ENCODE measurements at places on chromosomes 4 and X.

DNA sequence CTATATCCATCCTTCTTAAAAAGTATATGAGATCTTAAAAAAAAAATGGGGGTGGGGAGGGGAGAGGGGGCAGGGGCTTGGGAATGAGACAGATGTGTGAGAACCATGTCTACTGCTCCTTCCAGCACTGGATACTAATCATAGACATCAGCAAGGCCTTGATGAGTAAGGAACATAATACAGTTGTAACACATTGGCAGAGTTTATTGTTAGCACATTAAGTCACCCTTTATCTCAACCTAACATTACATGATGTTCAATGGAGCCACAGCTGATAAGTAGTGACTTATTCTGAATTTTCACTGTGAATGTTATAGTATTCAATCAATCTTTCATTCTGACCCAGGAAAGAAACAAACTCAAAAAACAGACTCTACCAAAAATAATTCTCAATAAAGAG is 47.3 kb upstream of the KCNE5 start:
- DNase-seq: no peak

- no peak for DNase-seq
Measured at GRCh38 chr4:16411501-16412085, 185.3 kb upstream of the TAPT1 start.

DNA sequence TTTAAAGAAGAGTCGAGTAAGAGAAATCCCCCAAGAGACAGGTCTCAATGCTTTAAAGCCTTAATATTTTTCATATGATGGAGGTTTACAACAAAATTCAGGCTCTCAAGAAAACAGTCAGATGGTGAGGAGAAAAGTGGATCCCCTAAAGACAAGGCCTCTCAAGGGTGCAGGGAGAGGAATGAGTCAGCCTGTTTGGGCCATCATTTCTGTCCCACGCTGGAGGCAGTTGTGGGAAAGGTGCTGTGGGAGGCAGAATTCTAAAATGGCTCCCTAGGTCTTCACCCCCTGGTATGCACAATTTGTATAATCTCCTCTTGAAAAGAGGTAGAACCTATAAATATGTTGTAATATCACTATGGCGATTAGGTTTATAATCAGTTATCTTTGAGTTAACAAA is 4.6 kb upstream of the TIFA start:
- no peak for DNase-seq

DNA sequence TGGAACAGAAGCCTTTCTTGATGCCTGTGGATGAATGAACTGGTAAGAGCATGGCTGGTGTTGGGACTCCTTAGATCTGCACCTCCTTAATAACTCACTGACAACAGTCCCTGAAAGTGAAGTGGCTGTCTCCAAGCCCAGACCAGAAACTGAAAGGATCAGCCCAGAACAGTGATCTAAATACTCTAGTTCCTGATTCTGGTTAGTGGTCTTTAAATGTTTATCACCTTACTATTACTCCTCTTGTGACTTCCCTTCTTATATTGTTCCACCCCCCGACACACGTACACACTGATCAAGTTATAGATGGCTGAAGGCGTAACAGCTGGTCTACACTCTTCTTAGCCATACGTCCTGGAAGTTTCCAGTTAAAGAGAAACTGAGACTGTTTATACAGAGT is 33.8 kb upstream of the ARMCX2 start:
- DNase-seq: no peak

- DNase-seq: no peak
Measured at GRCh38 chr4:142034101-142034500, 397.7 kb downstream of the IL15 start.

- no peak for DNase-seq
Measured at GRCh38 chrX:46757052-46757451, 1.9 kb downstream of the SLC9A7 start.

DNA sequence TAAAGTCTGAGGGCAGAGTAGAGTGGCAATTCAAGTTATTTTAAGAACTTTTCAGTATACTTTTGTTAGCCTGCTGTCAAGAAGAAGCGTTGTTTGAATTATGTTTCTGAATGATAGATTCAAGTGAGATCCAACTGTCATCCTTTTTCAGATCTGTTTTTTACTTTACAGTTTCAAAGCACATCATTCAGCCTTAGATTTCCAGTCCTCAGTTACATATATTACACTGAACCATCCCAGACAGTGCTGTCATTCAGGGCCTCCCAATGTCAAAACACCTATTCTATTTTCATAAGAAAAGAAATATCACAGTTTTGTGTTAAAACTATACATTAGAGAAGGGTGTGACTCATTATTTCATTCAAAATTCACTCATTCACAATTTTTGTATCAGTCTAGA is 856.9 kb downstream of the ADGRL3 start:
- DNase-seq: no peak

DNA sequence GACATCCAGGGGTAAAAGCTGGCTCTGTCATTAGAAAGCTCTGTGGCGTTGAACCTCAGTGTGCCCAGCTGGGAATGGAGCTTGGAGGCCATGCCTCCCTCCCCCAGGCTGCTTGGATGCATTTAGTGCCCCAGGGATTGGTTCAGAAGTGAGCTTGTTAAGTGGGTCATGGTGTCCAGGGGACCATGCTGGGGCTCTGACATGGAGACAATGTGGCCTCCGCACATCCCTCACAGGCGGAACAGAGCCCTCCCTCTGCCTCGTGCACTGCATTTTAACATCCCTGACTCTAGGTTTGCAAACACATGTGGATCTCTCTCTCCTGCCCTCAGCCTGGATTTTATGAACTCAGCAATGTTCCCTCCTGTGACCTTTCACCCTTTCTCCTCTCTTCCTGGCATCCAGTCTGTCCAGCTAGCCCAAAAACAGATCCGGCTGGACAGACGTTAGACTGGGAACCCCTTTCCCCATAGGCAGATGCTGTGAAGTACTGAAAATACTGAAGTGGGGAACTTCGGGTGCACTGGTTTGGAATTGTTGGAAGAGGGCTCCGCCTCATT is 81.5 kb downstream of the SORCS2 start:
- DNase-seq: no peak

DNA sequence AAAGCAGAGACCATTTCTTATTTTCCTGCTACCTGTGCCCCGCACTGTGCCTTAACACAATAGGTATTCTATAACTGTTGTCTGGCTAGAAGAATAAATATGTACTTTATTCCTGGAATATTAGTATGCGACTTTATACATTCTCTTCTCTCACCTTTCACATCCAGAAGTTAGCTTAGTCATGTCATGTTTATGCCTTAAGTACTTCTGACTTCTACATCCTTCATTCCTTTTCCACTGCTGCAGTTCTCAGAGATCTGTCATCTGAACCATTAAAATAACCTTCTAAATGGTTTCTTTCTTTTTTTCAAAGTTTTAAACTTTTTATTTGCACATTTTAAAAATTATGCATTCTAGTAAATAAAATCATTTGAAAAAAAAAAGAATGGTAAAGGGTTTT is 34.4 kb downstream of the KIF4A start:
- no peak for DNase-seq

GRCh38 chr4:108044951-108045686 is 55.4 kb downstream of the HADH start:
- no peak for DNase-seq

DNA sequence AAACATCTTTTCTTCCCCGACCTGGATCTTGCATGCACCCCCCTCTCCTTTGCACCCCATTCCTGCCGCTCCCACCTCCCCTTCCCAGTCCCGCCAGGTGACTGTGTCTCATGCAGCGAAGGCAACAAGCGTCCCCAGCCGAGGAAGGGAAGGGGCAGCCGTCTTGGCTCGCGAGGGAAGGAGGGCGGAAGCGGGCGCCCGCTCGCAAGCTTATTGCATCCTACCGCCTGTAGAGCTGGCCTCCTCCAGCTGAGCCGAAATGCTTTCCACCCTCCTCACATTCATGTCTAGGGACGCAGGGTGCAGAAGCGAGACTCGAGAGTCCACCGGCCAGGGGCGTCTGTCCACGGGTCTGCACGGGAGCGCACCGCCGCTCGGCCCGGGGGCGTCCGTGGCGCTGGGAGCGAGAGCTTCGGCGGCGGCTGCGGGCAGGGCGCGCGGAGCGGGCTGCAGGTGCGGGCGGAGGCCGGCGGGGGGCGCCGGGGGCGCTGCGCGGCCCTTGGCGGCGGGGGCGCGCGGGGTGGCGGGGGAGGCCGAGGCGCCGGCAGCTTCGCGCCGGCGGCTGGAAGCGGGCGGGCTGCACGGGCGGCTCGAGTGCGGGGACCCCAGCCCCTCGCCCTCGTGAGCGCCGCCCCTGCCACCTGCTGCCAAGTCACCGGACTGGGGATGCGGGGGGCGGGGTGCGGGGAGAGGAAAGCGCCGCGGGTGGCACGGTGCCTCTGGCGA is at the start of gene KCNIP4:
KCNIP4 (minus strand) TSS at position 426 of the 726 bp plus-strand sequence.
- no peak for DNase-seq

- no peak for DNase-seq
Measured at GRCh38 chr4:152039023-152039481, 278.2 kb upstream of the GATB start.

DNA sequence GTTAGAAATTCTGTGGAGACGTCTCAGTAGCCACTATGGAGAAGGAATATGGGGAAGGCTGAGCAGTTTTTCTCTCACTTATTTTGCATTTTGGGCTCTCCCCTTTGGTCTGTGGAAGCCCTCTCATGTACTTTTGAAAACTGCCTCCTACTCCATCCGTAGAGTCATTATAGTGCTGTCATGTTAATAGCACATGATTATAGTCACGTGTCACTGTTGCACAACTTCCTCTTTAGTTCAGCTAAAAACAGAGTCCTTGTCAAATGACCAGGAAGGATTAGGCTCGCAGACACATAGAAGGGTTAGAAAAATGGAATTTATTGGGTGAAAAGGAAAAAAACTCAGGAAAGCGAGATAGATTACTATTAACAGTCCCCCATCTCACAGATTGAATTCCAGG is 258.2 kb upstream of the CXorf51A start:
- DNase-seq: no peak
